Heart right ventricle (tissue), 16 donors: ENCODE measurements at places on chromosomes 5 and 9. TPM values are rescaled to one million over a fixed set of nuclear protein-coding genes. Genes with fewer than 3 reads are reported as not detected.

The LRRC14B gene
- 56.0 TPM for total RNA-seq

The SLC4A9 gene
- not detected for total RNA-seq

The TAL2 gene
- not detected for total RNA-seq

The NPDC1 gene
- total RNA-seq = 52.1 TPM

The GNA14 gene
- 1.2 TPM for total RNA-seq

The EQTN gene
- not detected for total RNA-seq

The F2RL2 gene
- total RNA-seq = 1.5 TPM

The INPP5E gene
- 12.5 TPM for total RNA-seq

The FAXDC2 gene
- total RNA-seq = 31.5 TPM

The TMOD1 gene
- 164 TPM for total RNA-seq

The TMEFF1 gene
- total RNA-seq = not detected

The FOXI1 gene
- total RNA-seq = not detected

The PCDHGA11 gene
- 5.6 TPM for total RNA-seq

The ARSI gene
- 0.15 TPM for total RNA-seq

The ADAMTSL2 gene
- 4.4 TPM for total RNA-seq

The MYO10 gene
- total RNA-seq = 4.5 TPM

The CER1 gene
- not detected for total RNA-seq

The NR5A1 gene
- not detected for total RNA-seq

The INSL4 gene
- total RNA-seq = not detected

The SMIM33 gene
- total RNA-seq = not detected

The LRRC19 gene
- total RNA-seq = not detected

The OSTF1 gene
- total RNA-seq = 18.4 TPM
